ENCODE measurements at places on chromosomes 7 and 10.
A peak's percentile ranks its signal among the peaks of the same experiment; 100 is the strongest.

GRCh38 chr7:2980401-2981102, 63.1 kb downstream of the CARD11 start:
- H3K27me3 ChIP-seq = no peaks in the 10 kb centered on the region
- no peaks in the 10 kb centered on the region for H3K4me1 ChIP-seq
- H3K27ac ChIP-seq = no peak overlapping the region
- no peaks in the 10 kb centered on the region for H3K36me3 ChIP-seq

GRCh38 chr10:71584902-71585563, 134.5 kb downstream of the C10orf105 start:
- H3K27ac ChIP-seq = no peak overlapping the region
- no peaks in the 10 kb centered on the region for H3K4me1 ChIP-seq
- DNase-seq = no peak
- H3K36me3 ChIP-seq = no peaks in the 10 kb centered on the region
- H3K4me3 ChIP-seq = no peak overlapping the region
- no peaks in the 10 kb centered on the region for H3K27me3 ChIP-seq

DNA sequence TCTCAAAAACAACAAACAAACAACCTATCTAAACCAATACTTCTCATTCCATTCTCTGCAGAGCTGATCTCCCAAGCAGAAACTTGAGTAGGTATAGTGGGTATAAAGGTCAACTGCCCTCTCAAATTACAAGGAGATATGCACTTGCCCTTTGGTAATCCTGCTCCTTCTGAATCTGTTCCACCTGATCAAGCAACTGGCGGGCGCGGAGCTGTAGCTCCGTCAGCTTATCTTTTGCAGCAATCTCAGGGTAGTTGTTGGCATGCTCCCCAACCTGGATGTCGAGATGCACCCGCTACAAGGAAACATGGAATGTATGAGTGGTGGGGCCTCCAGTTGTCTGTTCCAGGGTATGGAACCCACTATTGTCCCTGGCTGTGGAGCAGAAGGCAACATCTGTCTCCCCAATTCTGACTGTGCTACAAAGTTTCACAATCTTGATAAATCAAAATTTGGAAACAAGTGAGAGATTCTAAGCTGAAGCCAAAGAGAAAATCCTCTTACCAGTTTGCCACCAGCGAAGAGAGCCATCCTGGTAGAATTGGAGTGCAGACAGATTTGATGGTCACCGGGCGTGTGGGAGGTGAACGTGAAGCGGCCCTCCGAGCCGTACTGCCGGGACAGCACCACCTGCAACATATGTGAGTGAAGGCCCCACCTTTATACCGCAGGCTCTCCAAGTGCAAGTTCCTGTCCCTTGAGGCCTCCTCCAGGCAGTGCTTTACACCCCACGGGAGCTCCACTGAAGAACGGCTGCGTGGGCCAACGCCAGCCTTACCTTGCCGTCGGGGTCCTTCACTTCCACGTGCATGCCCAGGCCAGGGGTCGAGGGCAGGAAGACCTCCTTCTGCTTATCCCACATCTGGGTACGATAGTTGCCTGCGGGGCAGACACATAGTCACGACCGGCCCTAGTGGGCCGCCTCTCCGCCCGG, 819 bp downstream of the TMED4 start:
- no peak for DNase-seq
- H3K4me1 ChIP-seq = peaks cover 25% of the 10 kb centered on the region
- H3K36me3 ChIP-seq = no peaks in the 10 kb centered on the region
- no peaks in the 10 kb centered on the region for H3K27me3 ChIP-seq
- H3K27ac ChIP-seq = peak overlapping the region; percentile 92
- peak overlapping the region; percentile 98 for H3K4me3 ChIP-seq

DNA sequence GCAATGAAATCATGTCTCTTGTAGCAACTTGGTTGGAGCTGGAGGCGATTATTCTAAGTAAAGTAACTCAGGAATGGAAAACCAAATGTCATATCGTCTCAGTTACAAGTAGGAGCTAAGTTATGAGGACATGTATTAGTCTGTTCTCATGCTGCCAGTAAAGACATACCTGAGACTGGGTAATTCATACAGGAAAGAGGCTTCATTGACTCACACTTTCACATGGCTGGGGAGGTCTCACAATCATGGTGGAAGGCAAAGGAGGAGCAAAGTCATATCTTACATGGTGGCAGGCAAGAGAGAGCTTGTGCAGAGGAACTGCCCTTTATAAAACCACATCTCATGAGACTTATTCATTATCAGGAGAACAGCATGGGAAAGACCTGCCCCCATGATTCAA, 370.1 kb upstream of the PRKCQ start:
- no peaks in the 10 kb centered on the region for H3K27me3 ChIP-seq
- H3K4me3 ChIP-seq = no peak overlapping the region
- no peak overlapping the region for H3K27ac ChIP-seq
- no peaks in the 10 kb centered on the region for H3K36me3 ChIP-seq

DNA sequence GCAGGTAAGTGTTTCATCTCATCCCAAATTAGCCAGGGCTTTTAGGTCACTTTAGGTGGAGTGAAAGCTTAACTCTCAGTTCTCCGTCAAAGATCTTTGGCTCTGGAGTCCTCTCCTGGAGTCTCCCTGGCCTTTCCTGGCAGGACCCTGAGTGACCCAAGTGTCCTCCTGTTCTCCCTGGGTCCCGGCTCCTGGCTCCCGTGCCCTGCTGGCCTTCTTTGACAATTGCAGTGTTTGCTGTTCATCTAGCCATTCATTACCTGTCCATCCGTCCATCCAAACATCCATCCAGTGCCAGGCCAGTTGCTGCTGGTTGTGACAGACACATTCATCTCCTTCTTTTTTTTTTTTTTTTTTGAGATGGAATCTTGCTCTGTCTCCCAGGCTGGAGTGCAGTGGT, 6.2 kb upstream of the TPST1 start:
- no peaks in the 10 kb centered on the region for H3K27me3 ChIP-seq
- H3K4me1 ChIP-seq = no peaks in the 10 kb centered on the region
- no peak overlapping the region for H3K27ac ChIP-seq
- H3K36me3 ChIP-seq = no peaks in the 10 kb centered on the region

- peaks cover 11% of the 10 kb centered on the region for H3K4me1 ChIP-seq
- no peaks in the 10 kb centered on the region for H3K27me3 ChIP-seq
- H3K36me3 ChIP-seq = no peaks in the 10 kb centered on the region
- no peak overlapping the region for H3K4me3 ChIP-seq
- H3K27ac ChIP-seq = no peak overlapping the region
Measured at GRCh38 chr10:34157501-34157900, 657.6 kb downstream of the PARD3 start.

GRCh38 chr10:132551808-132552130, 14.2 kb downstream of the INPP5A start:
- no peaks in the 10 kb centered on the region for H3K36me3 ChIP-seq
- no peak for DNase-seq
- no peaks in the 10 kb centered on the region for H3K27me3 ChIP-seq
- peaks cover 64% of the 10 kb centered on the region for H3K4me1 ChIP-seq
- no peak overlapping the region for H3K4me3 ChIP-seq
- no peak overlapping the region for H3K27ac ChIP-seq

- DNase-seq = no peak
- no peak overlapping the region for H3K27ac ChIP-seq
- H3K36me3 ChIP-seq = no peaks in the 10 kb centered on the region
- H3K27me3 ChIP-seq = no peaks in the 10 kb centered on the region
Measured at GRCh38 chr7:40716052-40716451, 581.2 kb downstream of the SUGCT start.

- H3K27me3 ChIP-seq = no peaks in the 10 kb centered on the region
- no peak overlapping the region for H3K27ac ChIP-seq
- DNase-seq = no peak
- H3K36me3 ChIP-seq = no peaks in the 10 kb centered on the region
Measured at GRCh38 chr7:133196856-133197612, 55.8 kb upstream of the EXOC4 start.

GRCh38 chr10:79022565-79023230, 46.1 kb upstream of the ZMIZ1 start:
- H3K4me3 ChIP-seq = no peak overlapping the region
- no peaks in the 10 kb centered on the region for H3K36me3 ChIP-seq

GRCh38 chr7:49112222-49112621, 187.9 kb downstream of the CDC14C start:
- DNase-seq = no peak
- H3K4me3 ChIP-seq = no peak overlapping the region
- H3K27ac ChIP-seq = no peak overlapping the region
- H3K27me3 ChIP-seq = no peaks in the 10 kb centered on the region
- H3K4me1 ChIP-seq = no peaks in the 10 kb centered on the region

- H3K4me1 ChIP-seq = peaks cover 51% of the 10 kb centered on the region
- no peaks in the 10 kb centered on the region for H3K27me3 ChIP-seq
- no peaks in the 10 kb centered on the region for H3K36me3 ChIP-seq
- H3K4me3 ChIP-seq = no peak overlapping the region
- DNase-seq = no peak
Measured at GRCh38 chr7:151873402-151873965, 3.4 kb downstream of the PRKAG2 start.

- H3K36me3 ChIP-seq = no peaks in the 10 kb centered on the region
- no peak for DNase-seq
- no peak overlapping the region for H3K4me3 ChIP-seq
Measured at GRCh38 chr7:1823376-1824150, 153.5 kb downstream of the ELFN1 start.

- no peak for DNase-seq
- H3K27ac ChIP-seq = no peak overlapping the region
- H3K27me3 ChIP-seq = no peaks in the 10 kb centered on the region
- H3K36me3 ChIP-seq = no peaks in the 10 kb centered on the region
Measured at GRCh38 chr10:15897287-15897686, 37.0 kb upstream of the MINDY3 start.

DNA sequence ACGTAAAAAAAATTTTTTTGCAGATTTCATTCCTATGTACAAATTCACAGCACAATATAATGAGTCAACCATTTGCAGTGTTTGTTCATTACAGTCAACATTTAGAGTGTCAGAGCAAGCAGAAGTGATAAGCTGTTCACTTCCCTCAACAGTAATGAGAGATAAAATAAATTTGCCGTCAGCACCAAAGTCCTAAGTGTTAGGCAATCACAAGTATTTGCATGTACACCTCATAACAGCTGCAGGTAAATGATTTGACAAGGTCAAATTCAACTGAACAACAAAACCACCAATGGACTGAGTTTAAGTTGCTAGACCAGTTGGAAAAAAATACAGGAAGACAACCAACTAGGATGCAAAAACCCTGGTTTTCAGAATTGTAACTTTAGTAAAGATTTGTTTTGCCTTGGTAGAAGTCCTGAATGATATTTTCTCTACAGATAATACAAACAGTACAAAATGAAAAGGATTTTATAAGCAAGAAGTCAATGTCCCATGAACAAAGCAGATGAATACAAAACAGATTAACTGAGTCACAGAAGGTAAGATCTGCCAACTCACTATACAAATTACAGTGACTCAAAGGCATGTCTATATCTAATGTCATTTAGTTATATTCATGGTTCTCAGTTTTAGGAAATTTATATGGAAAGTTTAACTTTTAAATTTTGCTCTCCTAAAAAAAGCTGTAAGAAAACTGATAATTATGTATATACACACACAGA, 10.4 kb downstream of the RAPGEF5 start:
- no peak for DNase-seq
- peaks cover 19% of the 10 kb centered on the region for H3K4me1 ChIP-seq
- H3K36me3 ChIP-seq = no peaks in the 10 kb centered on the region

GRCh38 chr7:132966754-132967469, 115.0 kb downstream of the CHCHD3 start:
- no peaks in the 10 kb centered on the region for H3K36me3 ChIP-seq
- no peaks in the 10 kb centered on the region for H3K4me1 ChIP-seq
- H3K27me3 ChIP-seq = no peaks in the 10 kb centered on the region
- DNase-seq = no peak

DNA sequence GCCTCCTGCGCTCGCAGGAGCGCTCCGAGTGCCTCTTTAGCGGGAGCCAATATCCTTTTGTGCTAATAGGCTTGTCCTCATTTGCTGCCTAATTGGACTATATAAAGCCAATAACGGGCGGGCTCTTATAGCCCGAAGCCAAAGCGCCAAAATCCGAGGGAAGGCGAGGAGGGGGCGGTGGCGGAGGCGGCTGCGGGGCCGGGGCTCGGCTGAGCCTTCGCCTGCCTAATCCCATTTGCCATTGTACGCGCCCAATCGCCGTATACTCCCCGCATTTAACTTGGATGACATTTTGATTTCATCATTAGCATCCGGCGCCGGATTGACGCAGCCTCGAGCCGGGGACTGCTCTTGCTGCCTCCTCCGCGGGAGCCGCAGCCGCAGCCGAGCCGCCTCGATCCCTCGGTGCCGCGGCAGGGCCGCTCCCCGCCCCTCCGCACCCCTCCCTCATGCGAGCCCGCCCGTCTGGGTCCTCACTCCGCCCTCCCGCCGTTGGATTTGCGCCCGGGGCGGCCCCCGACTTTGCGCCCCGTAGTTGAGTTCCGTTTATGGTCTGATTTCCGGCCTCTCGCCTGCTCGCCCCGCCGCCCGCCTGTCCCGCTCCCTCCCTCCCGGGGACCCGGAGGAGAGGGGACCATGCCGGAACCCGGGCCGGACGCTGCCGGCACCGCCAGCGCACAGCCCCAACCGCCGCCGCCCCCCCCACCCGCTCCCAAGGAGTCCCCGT, at the start of gene HMX3:
HMX3 (plus strand) TSS at position 556 of the 727 bp plus-strand sequence; CDS start at position 637, 81 bp downstream.
- H3K27ac ChIP-seq = no peak within 1 kb of the TSS
- peak within 1 kb of the TSS; percentile 31 for H3K4me3 ChIP-seq
- peaks cover 54% of the 10 kb centered on the region for H3K4me1 ChIP-seq
- H3K27me3 ChIP-seq = peaks cover 36% of the 10 kb centered on the region
- DNase-seq = no peak
- H3K36me3 ChIP-seq = no peaks in the 10 kb centered on the region

DNA sequence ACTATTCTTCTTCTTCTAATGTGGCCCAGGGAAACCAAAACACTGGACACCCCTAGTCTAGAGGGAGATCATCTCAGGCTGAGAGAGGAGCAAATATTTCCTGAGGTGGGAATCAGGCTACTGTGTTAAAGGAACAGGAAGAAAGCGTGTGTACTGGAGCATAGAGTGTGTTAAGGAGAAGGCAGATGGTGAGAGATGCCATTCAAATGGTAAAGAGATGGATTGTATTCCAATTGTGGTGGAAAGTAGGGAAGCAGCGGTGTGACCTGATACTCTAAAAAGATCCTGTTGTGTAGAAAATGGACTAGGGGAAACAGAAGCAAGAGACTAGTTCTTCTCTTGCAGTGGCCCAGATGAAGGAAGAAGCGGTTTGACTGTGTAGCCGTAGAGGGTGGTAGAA, 31.2 kb downstream of the RAB18 start:
- no peak for DNase-seq
- peaks cover 27% of the 10 kb centered on the region for H3K36me3 ChIP-seq
- no peaks in the 10 kb centered on the region for H3K4me1 ChIP-seq
- no peak overlapping the region for H3K27ac ChIP-seq
- H3K4me3 ChIP-seq = no peak overlapping the region

GRCh38 chr10:103910442-103911012, 7.5 kb downstream of the STN1 start:
- DNase-seq = no peak
- no peaks in the 10 kb centered on the region for H3K27me3 ChIP-seq
- no peak overlapping the region for H3K27ac ChIP-seq
- no peak overlapping the region for H3K4me3 ChIP-seq
- peaks cover 37% of the 10 kb centered on the region for H3K4me1 ChIP-seq
- no peaks in the 10 kb centered on the region for H3K36me3 ChIP-seq

DNA sequence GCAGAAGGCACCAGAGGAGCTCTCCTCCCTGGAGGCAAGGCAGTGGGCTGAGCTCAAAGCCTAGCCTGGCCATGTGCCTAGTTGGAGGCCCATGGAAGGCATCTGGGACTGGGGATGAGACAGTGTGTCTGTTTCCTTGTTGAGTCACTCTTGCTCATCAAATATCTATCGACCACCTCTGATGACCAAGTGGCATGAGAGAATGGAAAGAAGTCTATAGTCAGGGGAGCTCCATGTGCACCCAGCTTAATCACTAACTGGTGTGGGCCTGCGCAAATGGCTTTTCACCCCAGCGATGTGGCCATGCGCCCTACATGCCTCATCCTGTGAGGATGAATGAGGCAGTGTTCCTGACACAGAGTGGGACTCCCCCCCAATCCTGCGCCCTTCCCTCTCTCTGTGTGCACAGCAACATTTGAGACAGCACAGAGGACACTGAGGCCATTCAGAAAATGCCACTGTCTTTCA, 229.9 kb downstream of the RPS24 start:
- no peak overlapping the region for H3K4me3 ChIP-seq
- H3K36me3 ChIP-seq = no peaks in the 10 kb centered on the region
- no peak for DNase-seq
- no peaks in the 10 kb centered on the region for H3K4me1 ChIP-seq
